ENCODE measurements at places on chromosomes 5 and 9. TPM values are rescaled to one million over a fixed set of nuclear protein-coding genes. Genes with fewer than 3 reads are reported as not detected.

Gene TUT7
- 33.0 TPM for total RNA-seq

DNA sequence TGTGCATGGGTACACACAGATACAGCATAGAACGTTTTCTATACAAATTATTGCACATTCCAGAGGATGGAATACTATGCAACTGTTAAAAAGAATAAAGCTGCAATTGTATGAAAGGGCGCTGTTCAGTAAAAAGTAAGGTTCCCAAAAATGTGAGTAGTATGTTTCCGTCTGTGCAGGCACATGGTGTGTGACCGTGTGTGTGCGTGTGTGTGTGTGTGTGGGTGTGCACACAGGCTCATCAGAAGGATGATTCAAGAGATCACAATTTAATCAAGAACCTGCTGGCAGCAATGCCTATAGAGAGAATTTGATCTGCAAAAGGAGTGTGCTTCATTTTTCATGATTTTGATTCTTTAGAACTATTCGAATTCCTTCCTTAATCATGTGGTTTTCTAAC is 76.3 kb downstream of the SEMA4D start:
- H3K4me1 ChIP-seq: no peaks in the 10 kb centered on the region
- no peaks in the 10 kb centered on the region for H3K36me3 ChIP-seq
- DNase-seq: no peak
- no peak overlapping the region for H3K27ac ChIP-seq

Gene ANKS6
- 20.9 TPM for total RNA-seq

DNA sequence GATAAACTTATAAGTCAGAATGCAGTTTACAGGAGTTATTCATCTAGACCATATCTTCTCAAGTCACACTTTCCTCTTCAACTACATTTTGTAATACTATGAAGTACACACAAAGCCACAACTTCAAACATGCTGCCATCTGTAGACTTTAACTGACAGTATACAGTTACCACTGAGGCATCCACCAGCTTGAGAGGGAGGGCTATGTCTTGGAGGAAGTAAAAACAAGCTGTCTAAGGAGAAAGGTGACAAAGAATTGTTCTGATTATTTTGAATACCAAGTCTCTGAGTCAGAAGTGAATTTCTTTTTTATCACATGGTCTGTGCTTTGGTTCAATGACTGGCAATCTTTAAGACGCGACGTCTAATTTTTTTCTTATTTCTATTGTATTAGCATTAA is 97.6 kb upstream of the CDH10 start:
- no peak overlapping the region for H3K4me3 ChIP-seq
- no peak overlapping the region for H3K27ac ChIP-seq
- no peaks in the 10 kb centered on the region for H3K36me3 ChIP-seq
- H3K27me3 ChIP-seq: no peaks in the 10 kb centered on the region
- DNase-seq: no peak

Gene ZFP2
- 3.4 TPM for total RNA-seq

GRCh38 chr5:6780802-6781391 is 67.7 kb downstream of the TENT4A start:
- H3K4me3 ChIP-seq: no peak overlapping the region
- no peaks in the 10 kb centered on the region for H3K36me3 ChIP-seq
- DNase-seq: no peak
- no peak overlapping the region for H3K27ac ChIP-seq
- no peaks in the 10 kb centered on the region for H3K27me3 ChIP-seq

DNA sequence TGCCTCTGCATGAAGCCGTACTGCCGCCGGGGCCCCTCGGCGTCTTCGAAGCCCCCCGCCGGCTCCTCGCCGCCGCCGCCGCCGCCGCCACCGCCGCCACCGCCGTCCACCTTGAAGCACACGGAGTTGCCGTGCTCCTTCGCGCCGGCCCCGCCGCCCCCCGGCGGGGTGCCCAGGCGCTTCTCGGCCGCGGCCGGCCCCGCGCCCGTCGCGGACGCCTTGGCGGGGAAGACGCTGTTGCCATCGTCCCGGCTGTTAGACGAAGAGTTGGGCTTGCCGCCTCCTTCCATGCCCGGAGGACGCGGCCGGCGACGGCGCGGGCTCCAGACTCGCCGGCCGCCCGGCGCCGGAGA is 400 bp downstream of the HCN1 start:
- peak overlapping the region; percentile 51 for H3K4me3 ChIP-seq
- DNase-seq: no peak
- H3K36me3 ChIP-seq: no peaks in the 10 kb centered on the region
- peaks cover 14% of the 10 kb centered on the region for H3K4me1 ChIP-seq

Gene PHF24
- under 0.01 TPM for total RNA-seq

- H3K36me3 ChIP-seq: no peaks in the 10 kb centered on the region
- no peak overlapping the region for H3K4me3 ChIP-seq
- no peak overlapping the region for H3K27ac ChIP-seq
- H3K4me1 ChIP-seq: peaks cover 12% of the 10 kb centered on the region
- DNase-seq: no peak
These were observed 28.6 kb downstream of the PTPDC1 start for GRCh38 chr9:94112716-94113465.

Gene OSMR
- 39.2 TPM for total RNA-seq

Gene OR1J2
- total RNA-seq: not detected

- no peaks in the 10 kb centered on the region for H3K4me1 ChIP-seq
- no peak overlapping the region for H3K27ac ChIP-seq
- H3K36me3 ChIP-seq: no peaks in the 10 kb centered on the region
- DNase-seq: no peak
- H3K4me3 ChIP-seq: no peak overlapping the region
These were observed 9.0 kb downstream of the FCN1 start for GRCh38 chr9:134908524-134909309.

Gene GZMA
- 1.4 TPM for total RNA-seq

Gene ADAMTS13
- total RNA-seq: 1.3 TPM

Gene PIGO
- total RNA-seq: 9.6 TPM

Gene ECM2
- 8.1 TPM for total RNA-seq

- peaks cover 32% of the 10 kb centered on the region for H3K4me1 ChIP-seq
- no peak overlapping the region for H3K27ac ChIP-seq
- no peaks in the 10 kb centered on the region for H3K36me3 ChIP-seq
- H3K4me3 ChIP-seq: no peak overlapping the region
- H3K27me3 ChIP-seq: no peaks in the 10 kb centered on the region
- no peak for DNase-seq
These were observed 14.6 kb downstream of the ENTREP1 start for GRCh38 chr9:69339620-69340019.

DNA sequence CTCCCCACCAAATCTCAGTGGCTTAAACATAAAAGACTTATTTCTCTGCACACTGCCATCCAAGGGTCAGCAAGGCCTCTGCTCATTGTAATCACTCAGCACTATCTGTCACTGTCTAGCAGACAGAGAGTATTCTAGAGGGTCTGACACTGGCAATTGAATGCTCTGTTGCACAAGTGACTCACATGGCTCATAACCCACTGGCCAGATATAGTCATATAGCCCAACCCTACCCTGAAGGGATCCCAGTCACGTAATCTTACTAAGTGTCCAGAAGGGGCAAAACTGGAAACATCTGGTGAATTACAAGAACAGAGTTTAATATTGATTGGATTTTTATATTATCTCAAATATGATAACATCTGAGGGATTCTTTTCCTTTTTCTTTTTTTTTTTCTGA is 80.7 kb downstream of the TSSK1B start:
- no peaks in the 10 kb centered on the region for H3K4me1 ChIP-seq
- no peaks in the 10 kb centered on the region for H3K27me3 ChIP-seq
- H3K36me3 ChIP-seq: no peaks in the 10 kb centered on the region
- no peak overlapping the region for H3K4me3 ChIP-seq
- no peak for DNase-seq
- H3K27ac ChIP-seq: no peak overlapping the region

DNA sequence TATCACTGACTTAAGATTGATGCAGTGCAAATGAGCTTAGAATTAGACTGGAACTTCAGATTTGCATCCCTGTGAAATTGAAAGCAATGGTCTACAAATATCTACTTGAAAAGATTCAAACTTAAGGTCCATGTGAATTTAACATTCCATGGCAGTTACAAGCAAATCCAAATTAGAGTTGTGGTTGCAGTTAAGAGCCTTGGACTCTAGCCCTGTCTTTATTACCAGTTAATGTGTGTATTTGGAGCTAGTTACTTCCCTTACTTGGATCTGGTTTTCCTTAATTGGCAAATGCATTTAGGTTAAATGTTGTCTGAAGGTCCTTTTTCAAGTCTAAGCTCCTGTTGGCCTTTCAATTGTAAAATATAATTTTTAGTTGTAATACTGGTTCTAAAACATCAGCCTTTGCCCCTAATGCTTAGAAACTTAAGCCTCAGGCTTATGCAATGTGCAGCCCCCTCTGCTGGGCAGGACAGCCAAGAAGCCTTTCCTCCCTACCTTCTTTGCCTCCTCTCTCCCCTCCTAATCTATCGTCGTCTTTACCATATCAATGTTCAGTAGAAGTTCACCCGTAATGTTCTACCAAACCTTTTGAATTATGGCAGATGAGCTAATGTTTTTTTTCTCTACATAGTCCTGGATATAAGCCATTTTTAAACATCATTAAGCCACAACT is 59.5 kb downstream of the ERMP1 start:
- no peak overlapping the region for H3K27ac ChIP-seq
- peaks cover 4% of the 10 kb centered on the region for H3K4me1 ChIP-seq
- no peaks in the 10 kb centered on the region for H3K27me3 ChIP-seq
- no peak overlapping the region for H3K4me3 ChIP-seq

GRCh38 chr5:167864801-167865200 is 426.6 kb upstream of the WWC1 start:
- H3K27me3 ChIP-seq: no peaks in the 10 kb centered on the region
- no peak for DNase-seq
- H3K36me3 ChIP-seq: no peaks in the 10 kb centered on the region
- H3K27ac ChIP-seq: no peak overlapping the region
- no peak overlapping the region for H3K4me3 ChIP-seq

Gene TENT4A
- 21.8 TPM for total RNA-seq

DNA sequence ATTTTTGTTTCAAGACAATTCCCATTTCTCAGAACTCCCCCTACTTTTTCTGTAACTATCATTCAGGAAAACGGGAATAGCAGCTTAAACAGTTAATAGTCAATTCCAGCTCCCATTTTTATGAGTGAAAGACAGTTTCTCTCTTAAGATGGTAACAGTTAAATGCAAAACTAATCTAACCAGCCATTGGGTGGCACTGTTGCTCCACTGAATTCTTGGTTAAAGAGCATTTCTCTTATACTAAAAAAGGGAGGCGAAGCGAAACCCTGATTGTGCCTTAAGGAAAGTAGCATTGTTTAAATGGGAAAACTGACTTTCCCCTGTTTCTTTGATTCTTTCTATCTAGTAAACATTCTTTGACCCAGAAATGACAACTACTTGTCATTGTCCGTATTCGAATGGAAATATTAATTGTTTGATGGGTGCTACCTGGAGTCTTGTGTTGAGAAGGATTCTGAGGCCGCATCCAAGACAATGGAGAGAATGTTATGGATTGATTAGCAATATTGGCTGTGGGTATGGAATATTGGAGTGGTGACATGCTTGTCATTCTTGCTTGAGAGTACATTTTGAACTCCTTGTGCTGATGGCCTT is 507.8 kb downstream of the MAT2B start:
- H3K36me3 ChIP-seq: no peaks in the 10 kb centered on the region
- H3K27me3 ChIP-seq: no peaks in the 10 kb centered on the region
- H3K4me3 ChIP-seq: no peak overlapping the region
- no peak overlapping the region for H3K27ac ChIP-seq

GRCh38 chr5:35436400-35437057 is 181.1 kb upstream of the SPEF2 start:
- H3K4me3 ChIP-seq: no peak overlapping the region
- H3K4me1 ChIP-seq: no peaks in the 10 kb centered on the region
- H3K27me3 ChIP-seq: no peaks in the 10 kb centered on the region

- H3K36me3 ChIP-seq: no peaks in the 10 kb centered on the region
- no peaks in the 10 kb centered on the region for H3K27me3 ChIP-seq
- H3K4me3 ChIP-seq: no peak overlapping the region
- peaks cover 49% of the 10 kb centered on the region for H3K4me1 ChIP-seq
- no peak for DNase-seq
These were observed 22.3 kb downstream of the RFK start for GRCh38 chr9:76371901-76372300.

- H3K36me3 ChIP-seq: no peaks in the 10 kb centered on the region
- H3K4me1 ChIP-seq: no peaks in the 10 kb centered on the region
- H3K27me3 ChIP-seq: no peaks in the 10 kb centered on the region
- no peak for DNase-seq
- H3K4me3 ChIP-seq: no peak overlapping the region
These were observed 10.0 kb upstream of the LECT2 start for GRCh38 chr5:135964670-135965320.

DNA sequence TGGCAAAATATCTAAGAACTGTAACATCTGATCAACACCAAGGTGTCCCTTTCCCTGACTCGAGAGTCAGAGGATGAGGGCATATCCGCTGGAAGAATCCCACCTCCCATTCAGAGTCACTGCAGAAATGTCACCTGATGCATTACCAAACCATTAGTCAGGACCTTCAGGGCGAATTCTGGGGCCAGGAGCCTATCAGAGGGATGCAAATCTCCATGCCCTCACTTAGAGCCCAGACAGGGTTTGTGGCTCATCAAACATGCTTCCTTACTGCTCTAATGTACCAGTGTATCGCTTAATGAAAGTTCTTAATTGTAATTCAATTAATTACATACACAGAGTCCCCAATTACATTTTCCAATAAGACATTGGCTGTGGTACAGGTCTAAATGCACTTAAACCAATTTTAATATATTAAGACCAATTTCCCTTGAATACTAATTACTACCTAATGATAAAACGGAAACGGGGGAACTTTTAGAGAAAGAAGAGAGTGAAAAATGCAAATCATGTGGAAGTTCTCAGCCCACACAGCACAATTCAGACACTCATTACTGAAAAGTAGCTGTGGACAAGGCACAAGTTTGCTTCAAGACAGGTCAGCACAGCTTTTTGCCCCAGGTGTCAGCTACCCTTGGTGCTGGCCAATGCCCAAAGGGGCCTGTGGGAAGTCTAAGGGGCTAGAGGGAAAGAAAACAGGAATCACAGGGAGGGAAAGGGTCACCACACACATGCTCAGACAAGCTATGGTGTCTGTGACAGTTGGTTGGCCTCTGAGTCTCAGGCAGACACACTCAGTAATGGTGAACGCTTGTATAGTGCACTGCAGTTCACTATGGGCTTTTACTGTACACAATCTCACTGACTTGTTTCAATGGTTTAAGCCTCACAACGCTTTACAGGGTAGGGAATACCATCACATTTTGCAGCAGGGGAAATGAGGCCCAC is 211.6 kb downstream of the MAPKAP1 start:
- H3K4me3 ChIP-seq: no peak overlapping the region
- H3K27me3 ChIP-seq: no peaks in the 10 kb centered on the region
- no peaks in the 10 kb centered on the region for H3K36me3 ChIP-seq
- H3K4me1 ChIP-seq: peaks cover 12% of the 10 kb centered on the region

All from esophagus muscularis mucosa (tissue), 4 donors.